Gastrocnemius medialis (tissue), 4 donors: ENCODE measurements at places on chromosomes 2 and 18. TPM values are rescaled to one million over a fixed set of nuclear protein-coding genes. Genes with fewer than 3 reads are reported as not detected.

Gene SLC30A3
- total RNA-seq = 0.20 TPM

GRCh38 chr18:79859314-79859713 lies 61.6 kb downstream of the KCNG2 start:
- DNase-seq = no peak
- H3K27ac ChIP-seq = no peak overlapping the region
- peaks cover 18% of the 10 kb centered on the region for H3K27me3 ChIP-seq
- no peak overlapping the region for H3K4me3 ChIP-seq
- no peaks in the 10 kb centered on the region for H3K36me3 ChIP-seq

Gene CFC1
- not detected for total RNA-seq

Gene PIEZO2
- 0.23 TPM for total RNA-seq

Gene UGT1A1
- total RNA-seq = not detected

DNA sequence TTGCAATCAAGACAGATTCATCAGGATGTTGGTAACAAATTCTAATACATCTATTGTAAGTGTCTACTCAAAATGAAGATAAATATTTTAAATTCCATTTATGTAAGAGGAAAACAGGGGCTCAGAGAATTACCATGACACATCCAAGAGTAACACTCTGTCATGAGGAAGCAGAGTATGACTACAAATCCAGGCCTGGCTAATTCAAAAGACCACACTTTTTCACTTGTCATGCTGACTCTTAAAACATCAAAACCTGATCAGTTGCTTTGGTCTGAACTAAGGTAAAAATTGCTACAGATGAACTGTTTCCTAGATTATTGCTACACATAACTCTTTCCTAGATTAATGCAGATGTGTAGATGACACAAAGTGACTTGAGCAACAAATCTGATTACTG lies 880.6 kb downstream of the TSN start:
- H3K4me3 ChIP-seq = no peak overlapping the region
- no peaks in the 10 kb centered on the region for H3K36me3 ChIP-seq
- DNase-seq = no peak
- H3K27me3 ChIP-seq = no peaks in the 10 kb centered on the region

DNA sequence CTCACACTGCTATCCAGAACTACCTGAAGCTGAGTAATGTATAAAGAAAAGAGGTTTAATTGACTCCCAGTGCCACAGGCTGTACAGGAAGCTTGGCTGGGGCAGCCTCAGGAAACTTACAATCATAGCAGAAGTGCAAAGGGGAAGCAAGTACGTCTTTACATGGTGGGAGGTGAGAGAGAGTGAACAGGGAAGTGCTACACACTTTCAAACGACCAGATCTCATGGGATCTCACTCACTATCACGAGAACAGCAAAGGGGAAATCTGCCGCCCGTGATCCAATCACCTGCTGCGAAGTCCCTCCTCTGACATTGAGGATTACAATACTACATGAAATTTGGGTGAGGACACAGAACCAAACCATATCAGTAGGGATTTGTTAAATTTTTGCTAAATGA lies 150.4 kb upstream of the NXPH2 start:
- no peak overlapping the region for H3K4me3 ChIP-seq
- H3K36me3 ChIP-seq = no peaks in the 10 kb centered on the region
- H3K4me1 ChIP-seq = no peaks in the 10 kb centered on the region
- DNase-seq = no peak
- no peak overlapping the region for H3K27ac ChIP-seq
- H3K27me3 ChIP-seq = no peaks in the 10 kb centered on the region

GRCh38 chr2:185436787-185437372 lies 301.7 kb upstream of the FSIP2 start:
- no peaks in the 10 kb centered on the region for H3K27me3 ChIP-seq
- no peak for DNase-seq
- H3K27ac ChIP-seq = no peak overlapping the region
- H3K4me1 ChIP-seq = no peaks in the 10 kb centered on the region
